ENCODE measurements at places on chromosomes 6 and 20.

GRCh38 chr6:57069920-57070331 lies 20.1 kb upstream of the ZNF451 start:
- DNase-seq = no peak

GRCh38 chr6:3710403-3710802 lies 41.1 kb downstream of the PXDC1 start:
- no peak for DNase-seq

GRCh38 chr6:53313784-53314400 lies 34.9 kb downstream of the ELOVL5 start:
- DNase-seq = no peak

- DNase-seq = no peak
Measured at GRCh38 chr6:111114482-111114881, 27.2 kb downstream of the SLC16A10 start.

GRCh38 chr6:115733426-115733825 lies 327.3 kb downstream of the FRK start:
- no peak for DNase-seq

- no peak for DNase-seq
Measured at GRCh38 chr6:71489736-71490135, 201.1 kb downstream of the OGFRL1 start.

GRCh38 chr6:51968265-51968664 lies 119.1 kb downstream of the PKHD1 start:
- DNase-seq = no peak

DNA sequence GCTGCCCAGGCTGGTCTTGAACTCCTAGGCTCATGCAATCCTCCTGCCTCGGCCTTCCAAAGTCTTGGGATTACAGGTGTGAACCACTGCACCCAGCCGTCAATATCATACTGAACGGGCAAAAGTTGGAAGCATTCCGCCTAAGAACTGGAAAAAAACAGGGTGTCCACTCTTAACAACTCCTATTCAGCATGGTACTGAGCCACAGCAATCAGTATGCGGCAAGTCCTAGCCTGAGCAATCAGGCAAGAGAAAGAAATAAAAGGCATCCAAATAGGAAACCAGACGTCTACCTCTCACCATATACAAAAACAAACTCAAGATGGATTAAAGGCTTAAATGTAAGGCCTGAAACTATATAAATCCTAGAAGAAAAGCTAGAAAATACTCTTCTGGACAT lies 83.1 kb downstream of the FKBP5 start:
- no peak for DNase-seq

- DNase-seq = no peak
Measured at GRCh38 chr6:109793792-109794191, 102.7 kb downstream of the FIG4 start.

GRCh38 chr6:127725821-127726220 lies 148.8 kb downstream of the C6orf58 start:
- no peak for DNase-seq

- no peak for DNase-seq
Measured at GRCh38 chr6:31423550-31423949, 20.2 kb downstream of the MICA start.

GRCh38 chr20:16017656-16018055 lies 555.6 kb downstream of the KIF16B start:
- DNase-seq = no peak

DNA sequence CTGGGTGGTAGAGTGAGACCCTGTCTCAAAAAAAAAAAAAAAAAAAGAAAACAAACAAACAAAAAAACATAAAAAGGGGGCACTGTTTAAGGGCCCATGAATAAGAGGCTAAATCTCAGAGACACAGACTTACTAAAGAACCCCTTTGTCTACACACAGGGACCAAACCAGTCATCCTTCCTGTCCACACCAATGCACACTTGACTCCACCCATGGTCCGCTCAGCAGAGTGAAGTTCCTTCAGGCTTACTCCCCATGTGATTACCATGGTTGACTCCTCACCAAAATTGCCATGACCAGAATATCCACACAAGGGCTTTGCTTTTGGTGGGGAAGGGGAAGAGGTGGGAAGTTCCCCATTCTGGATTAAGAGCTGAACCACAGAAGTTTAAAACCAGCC lies 19.4 kb upstream of the REPS1 start:
- no peak for DNase-seq

Measured in NCI-H1092 (cell line).